Osteoblast (primary cell): ENCODE measurements at places on chromosomes 1 and 21. TPM values are rescaled to one million over a fixed set of nuclear protein-coding genes. Genes with fewer than 3 reads are reported as not detected.

Gene CELA3B
- not detected in 2 replicates for total RNA-seq

Gene CLDN19
- not detected in 2 replicates for total RNA-seq

- no peaks in the 10 kb centered on the region for H3K27me3 ChIP-seq
- H3K4me3 ChIP-seq: peak overlapping the region; percentile 100
- peaks cover 4% of the 10 kb centered on the region for H3K36me3 ChIP-seq
- peak overlapping the region; percentile 93 for H3K27ac ChIP-seq
- no peak for DNase-seq
Measured at GRCh38 chr1:220045356-220046051, 801 bp downstream of the EPRS1 start.

DNA sequence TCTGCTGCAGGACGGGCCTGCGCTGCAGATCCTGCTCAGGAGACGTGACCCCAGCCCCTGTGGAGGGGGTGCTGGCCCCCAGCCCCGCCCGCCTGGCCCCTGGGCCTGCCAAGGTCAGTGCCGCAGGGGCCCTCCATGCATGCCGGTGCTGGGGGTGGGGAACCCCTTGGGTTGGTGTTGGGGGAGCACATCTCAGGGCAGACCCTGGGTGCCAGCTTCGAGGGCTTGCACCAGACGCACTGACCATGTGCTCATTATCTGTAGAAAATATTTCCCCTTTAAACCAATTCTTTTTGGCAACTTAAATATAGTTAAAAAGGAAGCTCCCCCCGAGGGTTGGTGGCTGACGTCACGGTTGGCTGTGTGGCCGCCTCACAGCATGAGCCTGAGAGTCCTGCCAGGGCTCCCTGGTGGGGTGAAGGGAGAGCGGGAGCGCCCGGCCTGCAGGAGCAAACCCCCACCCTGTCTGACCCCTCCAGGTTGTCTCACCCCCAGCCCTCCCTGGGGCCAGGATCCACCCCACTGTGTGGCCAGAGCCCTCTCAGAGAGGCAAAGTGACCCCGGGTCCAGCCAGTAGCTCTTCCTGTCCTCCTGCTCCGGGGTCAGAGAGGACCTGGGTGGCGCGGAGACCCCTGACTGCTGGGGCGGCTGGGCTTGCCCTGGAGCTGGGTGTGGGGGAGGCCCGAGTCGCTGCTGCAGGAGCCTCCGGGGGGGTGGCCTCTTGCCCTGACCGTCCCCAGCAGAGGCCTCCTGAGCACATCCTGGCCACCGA is 5.3 kb upstream of the PFKL start:
- H3K27me3 ChIP-seq: no peaks in the 10 kb centered on the region
- no peak overlapping the region for H3K27ac ChIP-seq
- H3K4me3 ChIP-seq: no peak overlapping the region

GRCh38 chr1:179775009-179775408 is 31.9 kb downstream of the FAM163A start:
- H3K4me1 ChIP-seq: peaks cover 4% of the 10 kb centered on the region
- no peak overlapping the region for H3K27ac ChIP-seq
- no peak overlapping the region for H3K4me3 ChIP-seq
- H3K27me3 ChIP-seq: peaks cover 16% of the 10 kb centered on the region
- DNase-seq: no peak

DNA sequence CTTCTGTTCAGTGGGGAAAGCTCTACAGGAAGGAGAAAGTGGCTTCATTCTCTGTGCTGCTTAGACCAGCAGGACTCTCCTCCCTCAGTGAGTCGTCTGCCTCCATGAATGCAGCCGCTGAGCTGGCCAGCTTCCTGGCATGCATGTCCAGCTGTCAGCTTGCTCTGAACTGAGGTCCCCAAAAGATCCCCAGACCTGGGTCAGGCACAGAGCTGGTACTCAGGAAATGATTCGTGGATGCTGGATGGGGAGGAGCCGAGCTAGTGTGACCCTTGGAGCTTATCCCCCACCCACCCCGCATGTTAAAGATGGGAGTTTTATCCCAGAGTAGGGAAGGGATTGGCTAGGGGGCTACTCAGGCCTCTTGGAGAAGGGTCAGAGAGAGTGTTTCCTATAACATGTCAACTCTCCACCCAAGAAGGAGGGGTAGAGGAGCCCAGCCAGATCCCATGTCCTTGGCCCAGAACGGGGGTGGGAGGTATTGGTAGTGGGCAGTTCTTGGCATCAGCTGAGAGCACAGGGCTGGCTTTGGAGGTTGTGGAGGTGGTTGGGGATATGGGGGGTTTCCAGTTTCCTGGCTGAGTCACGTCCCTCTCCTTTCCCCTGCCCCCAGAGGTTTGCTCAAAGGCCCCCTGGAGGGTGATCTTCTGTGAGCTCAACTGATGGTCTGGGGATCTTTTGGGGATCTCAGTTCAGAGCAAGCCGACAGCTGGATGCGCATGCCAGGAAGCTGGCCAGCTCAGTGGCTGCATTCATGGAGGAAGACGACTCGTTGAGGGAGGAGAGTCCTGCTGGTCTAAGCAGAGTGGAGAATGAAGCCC is 110.1 kb downstream of the FOXD2 start:
- H3K4me3 ChIP-seq: no peak overlapping the region
- no peaks in the 10 kb centered on the region for H3K36me3 ChIP-seq
- no peak for DNase-seq
- no peak overlapping the region for H3K27ac ChIP-seq
- no peaks in the 10 kb centered on the region for H3K27me3 ChIP-seq
- no peaks in the 10 kb centered on the region for H3K4me1 ChIP-seq

GRCh38 chr21:45074818-45075595 is 627 bp downstream of the ADARB1 start:
- H3K4me1 ChIP-seq: peaks cover 24% of the 10 kb centered on the region
- H3K27ac ChIP-seq: peak overlapping the region; percentile 46
- peak overlapping the region; percentile 82 for H3K4me3 ChIP-seq
- no peaks in the 10 kb centered on the region for H3K27me3 ChIP-seq
- no peaks in the 10 kb centered on the region for H3K36me3 ChIP-seq

DNA sequence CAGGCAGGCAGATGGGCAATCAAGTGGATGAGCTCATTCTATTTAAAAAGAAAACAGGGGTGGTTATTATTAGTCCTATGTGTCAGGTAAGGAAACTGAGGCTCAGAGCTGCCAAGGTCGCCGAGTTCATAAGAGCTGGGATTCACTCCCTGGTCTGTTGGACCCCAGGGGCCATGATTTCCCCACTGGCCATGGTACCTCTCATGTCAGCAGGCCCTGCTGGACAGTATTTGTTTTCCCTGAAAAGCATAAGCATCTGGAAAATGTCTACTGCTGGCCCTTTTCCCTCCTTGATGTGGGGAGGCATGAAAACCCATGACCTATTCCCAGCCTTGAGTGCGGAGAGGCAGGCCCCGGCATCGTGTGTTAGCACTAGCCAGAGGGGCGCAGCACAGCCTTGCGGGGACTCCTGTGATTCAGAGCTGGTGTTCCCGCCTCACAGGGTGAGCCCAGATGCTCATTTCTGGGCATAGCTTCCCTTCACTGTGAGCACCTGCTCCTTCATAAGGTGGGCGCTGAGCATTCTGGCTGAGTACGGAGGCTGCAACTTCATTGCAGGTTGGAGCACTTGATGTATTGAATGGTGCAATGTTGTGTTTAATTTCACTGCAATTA is 617.5 kb downstream of the PTPRU start:
- H3K27me3 ChIP-seq: peaks cover 3% of the 10 kb centered on the region
- no peak overlapping the region for H3K27ac ChIP-seq
- H3K4me1 ChIP-seq: no peaks in the 10 kb centered on the region
- no peak for DNase-seq

- peak; percentile 84 for DNase-seq
- peak overlapping the region; percentile 79 for H3K4me3 ChIP-seq
- H3K4me1 ChIP-seq: peaks cover 35% of the 10 kb centered on the region
- H3K27ac ChIP-seq: no peak overlapping the region
Measured at GRCh38 chr1:6497867-6498575, 6.6 kb upstream of the PLEKHG5 start.

GRCh38 chr1:15065736-15066135 is 87.8 kb upstream of the TMEM51 start:
- peak; percentile 66 for DNase-seq
- no peak overlapping the region for H3K4me3 ChIP-seq
- H3K4me1 ChIP-seq: no peaks in the 10 kb centered on the region
- H3K36me3 ChIP-seq: peaks cover 19% of the 10 kb centered on the region

GRCh38 chr1:98963064-98963758 is 41.5 kb downstream of the PLPPR5 start:
- no peak overlapping the region for H3K4me3 ChIP-seq
- peaks cover 3% of the 10 kb centered on the region for H3K27me3 ChIP-seq
- H3K27ac ChIP-seq: no peak overlapping the region
- H3K4me1 ChIP-seq: peaks cover 11% of the 10 kb centered on the region

GRCh38 chr1:159936273-159936904 is 9.0 kb downstream of the IGSF9 start:
- H3K27me3 ChIP-seq: peaks cover 12% of the 10 kb centered on the region
- DNase-seq: peak; percentile 98
- H3K4me3 ChIP-seq: no peak overlapping the region
- H3K36me3 ChIP-seq: no peaks in the 10 kb centered on the region

- H3K27ac ChIP-seq: no peak overlapping the region
- peaks cover 6% of the 10 kb centered on the region for H3K4me1 ChIP-seq
- no peaks in the 10 kb centered on the region for H3K27me3 ChIP-seq
- H3K4me3 ChIP-seq: no peak overlapping the region
- no peaks in the 10 kb centered on the region for H3K36me3 ChIP-seq
Measured at GRCh38 chr1:184258525-184258924, 128.3 kb upstream of the C1orf21 start.

- peak overlapping the region; percentile 89 for H3K27ac ChIP-seq
- H3K4me1 ChIP-seq: peaks cover 46% of the 10 kb centered on the region
- H3K36me3 ChIP-seq: peaks cover 24% of the 10 kb centered on the region
- peak overlapping the region; percentile 58 for H3K4me3 ChIP-seq
- DNase-seq: peak; percentile 79
- no peaks in the 10 kb centered on the region for H3K27me3 ChIP-seq
Measured at GRCh38 chr1:67766141-67766978, 66.9 kb downstream of the GNG12 start.

DNA sequence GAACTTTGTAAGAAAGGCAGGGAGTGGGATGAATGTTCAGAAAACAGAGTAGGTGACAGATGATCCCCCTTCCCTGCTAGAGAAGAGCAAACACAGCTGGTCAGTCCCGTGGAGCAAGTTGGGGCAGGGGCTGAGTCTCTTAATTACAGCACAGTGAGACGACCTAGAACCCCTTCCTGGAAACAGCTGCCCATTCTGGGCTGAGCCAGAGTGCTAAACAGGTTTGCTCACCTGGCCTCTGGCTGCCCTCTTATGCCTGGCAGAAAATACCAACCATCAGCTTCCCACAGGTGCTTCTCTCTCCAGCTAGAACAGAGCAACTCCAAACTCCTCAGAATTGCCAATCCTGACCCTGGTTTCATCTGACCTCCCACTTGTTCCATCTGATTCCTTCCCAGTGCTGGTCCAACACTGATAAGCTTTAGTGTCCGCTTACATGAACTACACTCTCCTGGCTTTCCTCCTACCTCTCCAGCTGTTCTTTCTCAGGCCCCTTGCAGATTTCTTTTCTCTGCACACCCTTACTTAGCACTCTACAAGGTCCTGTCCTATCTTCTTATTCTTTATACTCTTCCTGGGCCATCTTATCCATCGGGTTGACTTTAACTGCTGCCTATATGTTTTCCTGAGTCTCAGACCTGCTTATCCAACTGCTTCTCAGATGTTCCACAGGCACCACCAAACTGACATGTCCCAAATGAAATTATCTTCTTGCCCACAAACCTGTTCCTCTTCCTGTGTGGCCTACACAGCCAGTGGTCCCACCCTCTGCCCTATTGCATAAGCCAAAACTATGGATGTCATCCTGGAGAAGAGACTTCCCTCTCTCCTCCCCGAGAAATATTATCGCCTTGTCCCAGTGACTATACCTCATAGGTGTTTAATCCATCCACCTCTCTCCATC is 22.6 kb upstream of the COL9A2 start:
- no peaks in the 10 kb centered on the region for H3K36me3 ChIP-seq
- no peak overlapping the region for H3K4me3 ChIP-seq
- H3K27ac ChIP-seq: no peak overlapping the region
- H3K27me3 ChIP-seq: peaks cover 4% of the 10 kb centered on the region

DNA sequence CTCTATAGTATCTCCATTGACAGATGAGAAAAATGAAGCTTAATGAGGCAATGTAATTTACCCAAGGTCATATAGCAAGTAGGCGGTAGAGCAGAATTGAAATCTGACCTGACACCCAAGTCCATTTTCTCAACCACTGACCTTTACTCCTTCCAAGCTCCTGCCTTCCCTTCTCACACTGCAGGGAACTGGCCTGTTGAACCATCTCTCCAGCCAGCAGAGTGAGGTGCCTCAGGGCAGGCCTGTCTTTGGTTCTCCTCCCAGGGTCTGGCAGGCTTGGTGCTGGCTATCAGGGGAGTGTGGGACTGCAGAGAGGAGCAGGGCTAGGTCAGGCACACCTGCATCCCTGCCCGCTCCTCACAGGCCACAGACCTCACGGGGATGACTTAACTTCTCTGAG is 126.8 kb downstream of the BEND5 start:
- no peak overlapping the region for H3K27ac ChIP-seq
- H3K4me3 ChIP-seq: no peak overlapping the region
- no peaks in the 10 kb centered on the region for H3K27me3 ChIP-seq
- H3K4me1 ChIP-seq: no peaks in the 10 kb centered on the region

DNA sequence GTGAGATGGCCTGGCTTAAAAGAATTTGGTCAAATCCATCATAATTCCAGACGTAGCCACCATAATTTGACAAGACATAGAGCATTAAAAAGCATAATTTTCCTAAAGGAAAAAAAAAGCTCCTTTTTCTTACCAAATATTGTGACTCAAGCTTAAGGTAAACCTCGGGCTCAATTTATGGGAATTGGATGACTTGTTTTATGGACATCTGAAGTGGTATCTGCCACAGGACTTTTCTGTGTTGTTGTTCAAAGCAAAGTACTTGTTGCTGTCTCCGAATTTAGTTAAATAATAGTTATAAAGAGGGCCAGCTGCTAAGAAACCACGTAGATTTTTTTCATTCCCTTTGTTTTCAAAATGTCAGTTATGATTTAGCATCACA is 1.1 kb downstream of the MPZL1 start:
- H3K4me1 ChIP-seq: peaks cover 44% of the 10 kb centered on the region
- H3K36me3 ChIP-seq: no peaks in the 10 kb centered on the region
- DNase-seq: no peak
- peak overlapping the region; percentile 81 for H3K27ac ChIP-seq

- H3K36me3 ChIP-seq: no peaks in the 10 kb centered on the region
- no peak overlapping the region for H3K27ac ChIP-seq
- H3K4me3 ChIP-seq: no peak overlapping the region
Measured at GRCh38 chr1:226972931-226973330, 32.8 kb downstream of the COQ8A start.

DNA sequence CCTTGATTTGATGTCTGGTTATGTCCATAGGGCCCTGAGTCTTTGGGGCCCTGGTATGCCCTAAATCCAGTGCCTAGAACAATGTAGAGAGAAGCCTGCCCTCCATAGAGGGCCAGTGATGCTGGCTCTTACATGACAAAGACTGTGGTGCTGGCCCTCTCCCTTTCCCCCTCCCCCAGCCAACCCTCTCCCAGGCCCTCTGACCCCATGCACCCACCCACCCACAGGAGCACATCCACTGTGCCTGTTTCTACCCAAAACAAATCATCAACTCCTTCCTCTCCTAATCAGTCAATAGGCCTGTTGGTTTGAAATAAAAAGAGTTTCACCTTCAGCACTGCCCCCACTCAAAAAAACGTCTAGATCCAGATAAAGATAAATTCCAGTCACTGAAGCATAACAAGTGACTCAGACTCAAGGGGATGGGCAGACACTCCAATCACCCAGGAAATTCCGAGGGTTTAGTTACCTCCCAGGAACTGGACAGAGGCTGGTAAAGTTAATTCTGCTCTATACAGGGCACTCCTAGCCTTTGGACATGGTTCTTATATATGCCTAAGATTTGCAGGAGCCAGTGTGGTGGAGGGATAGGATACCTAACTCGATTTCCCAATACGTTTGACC is 144.8 kb upstream of the VANGL1 start:
- DNase-seq: peak; percentile 65
- H3K4me3 ChIP-seq: no peak overlapping the region
- peak overlapping the region; percentile 69 for H3K27ac ChIP-seq
- peaks cover 37% of the 10 kb centered on the region for H3K4me1 ChIP-seq
